A172 (cell line): ENCODE measurements at places on chromosomes 7 and 10. TPM values are rescaled to one million over a fixed set of nuclear protein-coding genes. Genes with fewer than 3 reads are reported as not detected.

SH2D4B gene
- 0.07 and 0.53 TPM in 2 replicates for total RNA-seq

CPXM2 gene
- total RNA-seq = not detected in 2 replicates

TMEM139 gene
- 3.0 and 6.2 TPM in 2 replicates for total RNA-seq

NPY gene
- total RNA-seq = not detected in 2 replicates

FUOM gene
- total RNA-seq = 6.6 and 9.6 TPM in 2 replicates

SEMA3E gene
- total RNA-seq = 0.29 and 3.6 TPM in 2 replicates

CRTAC1 gene
- not detected in 2 replicates for total RNA-seq

RBP3 gene
- not detected in 2 replicates for total RNA-seq

ZNF239 gene
- total RNA-seq = 3.5 and 5.4 TPM in 2 replicates

GIMAP2 gene
- total RNA-seq = 3.0 and 7.5 TPM in 2 replicates

UCN3 gene
- not detected in 2 replicates for total RNA-seq

C7orf33 gene
- total RNA-seq = not detected in 2 replicates

HOXA13 gene
- total RNA-seq = 3.2 and 4.7 TPM in 2 replicates

GJC3 gene
- total RNA-seq = not detected in 2 replicates

CPA2 gene
- not detected in 2 replicates for total RNA-seq

PLAC9 gene
- 0.21 TPM in 1 of 2 replicates, not detected in the other for total RNA-seq

GALNT17 gene
- total RNA-seq = not detected in 2 replicates

DENND2A gene
- 3.3 and 5.8 TPM in 2 replicates for total RNA-seq

ABCB4 gene
- total RNA-seq = not detected in 2 replicates

DLX6 gene
- total RNA-seq = not detected in 2 replicates

CALML3 gene
- not detected in 2 replicates for total RNA-seq

LDB1 gene
- total RNA-seq = 27.3 and 29.0 TPM in 2 replicates

SLC13A1 gene
- not detected in 2 replicates for total RNA-seq
